Activated T-cell treated with anti-CD3 and anti-CD28 coated beads, Interleukin-2, amount 50 U/mL, for 24 hours (primary cell): ENCODE measurements at places on chromosomes 3 and 15.

- DNase-seq = no peak
Observed at GRCh38 chr3:72247645-72248388, 462.9 kb upstream of the PROK2 start.

DNA sequence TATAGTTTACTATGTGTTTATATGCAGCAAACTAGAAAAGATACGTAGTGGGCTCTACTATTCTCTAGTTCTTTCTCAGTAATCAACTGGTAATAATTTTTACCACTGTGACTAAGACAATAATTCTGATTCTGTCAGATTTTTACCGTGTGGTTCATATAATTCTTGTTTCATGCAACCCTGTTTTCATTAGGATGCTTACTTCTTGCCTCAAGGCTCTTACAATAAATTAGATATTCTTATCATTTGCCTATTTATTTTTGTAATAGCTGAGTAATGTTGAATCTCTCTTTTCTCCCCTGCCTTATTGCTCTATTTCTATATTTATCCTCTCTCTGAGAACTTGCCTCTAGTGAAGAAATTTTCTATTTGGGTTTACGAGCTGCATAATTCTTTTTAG, 524.7 kb downstream of the NAALADL2 start:
- DNase-seq = no peak

DNA sequence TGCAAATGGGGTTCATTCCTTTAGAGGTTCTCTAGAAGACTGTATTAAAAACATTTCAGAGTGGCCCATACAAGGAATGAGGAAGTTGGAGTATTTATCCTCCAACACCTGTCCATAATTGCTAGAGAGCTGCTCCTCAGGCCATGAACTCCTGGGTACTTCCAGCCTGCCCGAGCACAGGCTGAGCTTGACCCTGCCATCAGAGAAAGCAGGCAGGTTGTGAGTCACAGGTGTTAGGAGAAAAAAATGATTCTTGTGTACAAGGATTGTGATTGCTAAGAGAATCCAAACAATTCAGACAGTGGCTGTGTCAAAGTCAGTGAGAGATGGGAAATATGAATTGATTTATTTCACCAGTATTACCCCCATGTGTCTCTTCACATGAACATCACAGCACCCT, 156.8 kb upstream of the GADL1 start:
- DNase-seq = no peak

GRCh38 chr3:148708409-148708808, 10.7 kb downstream of the AGTR1 start:
- no peak for DNase-seq

GRCh38 chr3:57730682-57731081, 25.4 kb upstream of the SLMAP start:
- no peak for DNase-seq

DNA sequence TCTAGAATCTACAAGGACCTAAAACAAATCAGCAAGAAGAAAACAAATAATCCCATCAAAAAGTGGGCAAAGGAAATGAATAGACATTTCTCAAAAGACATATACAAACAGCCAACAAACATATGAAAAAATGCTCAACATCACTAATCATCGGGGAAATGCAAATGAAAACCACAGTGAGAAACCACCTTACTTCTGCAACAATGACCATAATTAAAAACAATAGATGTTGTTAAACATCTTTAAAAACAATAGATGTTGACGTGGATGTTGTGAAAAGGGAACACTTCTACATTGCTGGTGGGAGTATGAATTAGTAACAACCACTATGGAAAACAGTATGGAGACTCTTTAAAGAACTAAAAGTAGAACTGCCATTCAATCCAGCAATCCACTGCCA, 96.2 kb downstream of the CBLB start:
- no peak for DNase-seq

GRCh38 chr3:126723801-126724200, 19.8 kb downstream of the CHCHD6 start:
- DNase-seq = no peak

DNA sequence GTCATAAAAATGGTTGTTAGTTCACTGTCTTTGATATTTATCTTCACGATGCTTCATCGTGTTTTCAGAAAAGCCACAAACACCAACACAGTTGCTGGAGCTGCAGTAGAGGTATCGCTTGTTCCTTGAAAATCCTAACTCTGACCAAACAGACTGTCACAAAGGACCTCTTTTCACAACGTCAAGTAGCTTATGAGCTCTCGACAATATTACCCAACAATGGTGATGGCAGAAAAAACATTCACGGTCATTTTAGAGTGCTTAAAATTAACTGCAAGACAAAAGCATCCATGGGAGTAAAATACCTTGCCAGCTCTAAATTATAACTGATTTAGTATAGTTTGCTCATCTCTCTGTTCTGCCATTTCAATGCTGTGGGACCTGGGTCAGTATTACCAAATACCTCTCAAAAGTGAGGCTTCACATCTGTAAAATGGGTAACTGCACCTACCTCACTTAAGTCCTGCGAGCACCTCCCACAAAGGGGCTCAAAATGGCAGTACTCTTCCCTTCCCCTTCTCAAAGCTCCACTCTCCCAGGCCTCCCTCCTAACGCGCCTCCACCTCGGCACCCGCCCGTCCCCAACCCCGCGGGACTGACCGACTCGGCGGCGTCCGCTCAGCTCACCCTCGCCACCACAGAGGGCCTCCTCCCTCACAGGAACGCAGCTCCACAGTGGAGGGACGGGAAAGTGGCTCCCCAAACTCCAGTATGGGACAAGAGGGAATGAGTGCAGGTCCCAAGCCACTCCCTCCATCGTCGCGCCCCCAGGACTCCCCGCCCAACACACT, 546 bp downstream of the TRIM59 start:
- DNase-seq = no peak

- DNase-seq = no peak
Observed at GRCh38 chr15:34025252-34025651, 13.8 kb downstream of the AVEN start.

GRCh38 chr3:186646106-186646505, 5.9 kb downstream of the FETUB start:
- no peak for DNase-seq

GRCh38 chr3:88031642-88032077, 27.1 kb downstream of the CGGBP1 start:
- no peak for DNase-seq

DNA sequence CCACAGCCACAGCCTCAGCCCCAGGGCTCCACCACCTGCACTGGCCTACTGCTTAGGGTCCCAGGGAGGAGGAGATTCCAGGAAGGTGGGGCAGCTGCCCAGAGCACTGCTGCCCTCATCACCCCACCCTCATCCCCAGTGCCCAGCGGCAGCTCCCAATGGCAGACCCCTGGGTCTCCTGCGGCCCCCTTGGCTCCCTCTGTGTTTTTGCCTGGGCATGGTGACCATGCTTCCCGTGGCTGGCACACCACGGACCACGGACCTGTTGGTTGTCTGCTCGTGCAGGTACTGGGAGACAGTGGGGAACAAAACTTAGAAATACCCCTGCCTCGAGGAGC, 2.7 kb downstream of the CHST13 start:
- DNase-seq = no peak

DNA sequence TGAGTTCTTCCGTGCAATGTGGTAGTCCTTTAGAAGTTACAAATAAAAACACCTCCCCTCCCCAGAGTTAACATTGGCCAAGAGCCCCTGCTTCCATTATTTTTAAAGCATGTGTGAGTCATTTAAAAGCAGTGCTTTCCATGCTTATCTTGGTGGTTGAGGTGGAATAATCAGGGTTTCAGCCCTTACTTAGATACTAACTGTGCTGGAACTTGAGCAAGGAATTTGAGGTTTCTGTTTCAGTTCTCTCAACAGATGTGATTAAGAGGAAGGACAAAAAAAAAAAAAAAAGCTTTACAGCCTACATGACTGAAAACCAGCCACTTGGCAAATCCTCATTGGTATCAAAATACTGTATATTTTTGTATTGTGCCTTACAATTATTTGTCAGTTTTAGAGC, 64.5 kb downstream of the CGNL1 start:
- DNase-seq = no peak

- DNase-seq = no peak
Observed at GRCh38 chr3:171846597-171846996, 3.4 kb downstream of the TMEM212 start.

DNA sequence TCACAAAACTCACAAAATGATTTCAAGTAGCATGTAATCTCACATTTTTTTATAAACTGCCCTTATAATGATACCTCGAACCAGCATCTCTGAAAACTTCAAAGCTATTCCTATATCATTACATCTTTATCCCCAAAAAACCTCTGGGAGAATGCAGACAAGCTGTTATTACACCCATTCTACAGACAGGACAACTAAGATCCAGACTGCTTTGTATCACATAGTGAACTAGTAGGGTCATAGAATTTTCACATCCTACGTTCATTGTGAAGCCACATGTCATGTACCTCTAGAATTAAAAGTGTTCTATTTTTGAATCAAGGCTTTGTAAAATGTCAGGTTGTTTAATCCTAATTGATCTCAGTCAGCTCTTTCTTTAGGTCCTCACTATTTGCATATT, 98.7 kb upstream of the RAP2B start:
- no peak for DNase-seq

GRCh38 chr3:125119752-125120378, 64.1 kb upstream of the HEG1 start:
- peak; percentile 50 for DNase-seq

- DNase-seq = no peak
Observed at GRCh38 chr15:83436513-83437158, 10.5 kb upstream of the SH3GL3 start.

GRCh38 chr3:188834349-188834748, 337.4 kb upstream of the TPRG1 start:
- DNase-seq = peak; percentile 38

DNA sequence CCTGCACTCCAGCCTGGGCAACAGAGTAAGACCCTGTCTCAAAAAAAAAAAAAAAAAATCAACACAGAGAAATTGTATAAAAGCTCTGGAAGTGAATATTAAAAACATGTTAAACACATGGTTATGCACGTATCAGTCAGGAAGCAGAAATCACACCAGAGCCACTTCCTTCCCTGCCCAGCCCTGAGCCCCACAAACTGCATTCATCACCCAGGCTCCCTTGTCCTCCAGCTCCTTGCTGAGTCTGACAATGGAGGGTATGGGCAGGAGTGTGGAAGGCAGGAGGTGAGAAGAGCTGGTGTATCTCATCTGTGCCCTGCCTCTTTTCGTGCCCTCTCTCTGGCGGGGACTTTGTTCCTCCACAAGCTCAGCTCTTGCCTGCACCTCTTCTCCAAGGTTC, 12.1 kb upstream of the LOXL1 start:
- DNase-seq = no peak

DNA sequence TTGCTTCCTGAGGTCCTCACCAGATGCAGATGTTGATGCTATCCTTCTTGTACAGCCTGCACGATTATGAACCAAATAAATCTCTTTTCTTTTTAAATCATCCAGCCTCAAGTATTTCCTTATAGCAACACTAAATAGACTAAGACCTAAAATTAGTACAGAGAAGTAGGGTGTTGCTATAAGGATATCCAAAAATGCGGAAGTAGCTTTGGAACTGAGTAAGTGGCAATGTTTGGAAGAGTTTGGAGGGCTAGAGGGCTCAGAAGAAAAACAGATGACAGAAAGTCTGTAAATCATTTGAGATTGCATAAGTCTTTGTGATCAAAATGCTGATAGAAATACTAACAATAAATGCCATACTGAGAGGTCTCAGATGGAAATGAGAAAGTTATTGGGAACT, 894.9 kb downstream of the DIPK2A start:
- no peak for DNase-seq

DNA sequence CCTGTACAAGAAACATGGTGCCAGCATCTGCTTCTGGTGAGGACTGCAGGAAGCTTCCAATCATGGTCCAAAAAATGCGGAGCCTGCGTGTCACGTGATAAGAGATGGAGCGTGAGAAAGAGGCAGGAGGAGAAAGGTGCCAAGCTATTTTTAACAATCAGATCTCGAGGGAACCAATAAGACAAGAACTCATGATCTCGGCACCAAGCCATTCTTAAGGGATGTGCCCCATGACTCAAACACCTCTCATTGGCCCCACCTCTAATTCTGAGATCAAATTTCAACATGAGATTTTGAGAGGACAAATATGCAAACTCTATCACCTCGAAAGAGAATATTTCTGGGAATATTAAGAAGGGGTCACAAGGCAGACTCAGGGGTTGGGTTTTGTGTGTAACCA, 107.2 kb downstream of the PYDC2 start:
- DNase-seq = no peak

DNA sequence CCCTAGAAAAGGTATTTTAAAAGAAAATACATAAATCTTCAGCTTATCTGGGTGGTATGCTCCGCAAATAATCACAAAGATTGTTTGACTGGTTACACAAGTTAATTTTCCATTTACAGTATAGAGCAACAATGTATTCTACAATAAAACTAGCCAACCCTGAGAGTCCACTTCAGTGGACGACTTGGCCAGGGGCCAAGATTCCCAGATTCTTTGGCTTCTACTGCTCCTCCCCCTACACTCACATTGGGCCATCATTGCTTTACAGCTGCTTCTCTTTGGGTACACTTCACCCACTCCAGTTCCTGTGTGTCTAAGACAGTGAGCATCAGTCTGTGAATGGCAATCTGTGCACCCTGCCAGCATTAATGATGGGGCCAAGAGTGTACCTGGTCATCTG, 17.2 kb upstream of the PRICKLE2 start:
- DNase-seq = no peak

GRCh38 chr3:122067214-122067550, 12.0 kb downstream of the CD86 start:
- no peak for DNase-seq

GRCh38 chr3:4147556-4148118, 155.5 kb upstream of the SETMAR start:
- DNase-seq = no peak

- DNase-seq = no peak
Observed at GRCh38 chr3:23402728-23403492, 199.8 kb downstream of the UBE2E2 start.

DNA sequence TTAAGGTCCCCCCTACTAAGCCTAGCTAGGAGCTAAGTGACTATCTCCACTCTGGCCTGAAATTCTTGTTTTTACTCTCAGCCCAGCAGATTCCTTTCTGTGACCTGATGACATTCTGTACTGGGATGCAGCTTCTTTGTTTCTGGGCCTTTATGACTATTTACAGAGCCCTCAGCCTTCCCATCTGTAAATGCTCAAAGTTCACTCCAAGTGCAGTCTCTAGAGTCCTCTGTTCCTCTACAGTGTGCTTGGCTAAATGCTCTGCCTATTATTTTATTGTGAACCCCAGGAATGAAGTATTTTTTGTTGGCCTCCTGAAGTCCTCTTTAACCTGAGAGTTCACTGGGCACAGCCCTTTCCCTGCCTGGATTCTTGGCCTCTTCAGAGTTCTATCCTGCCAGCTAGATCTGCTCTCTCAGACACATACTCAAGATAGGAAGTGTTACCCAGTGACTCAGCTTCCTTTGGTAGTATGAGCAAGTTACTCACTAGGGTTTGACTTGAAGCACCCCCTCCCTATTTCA, 278.1 kb upstream of the P2RY1 start:
- no peak for DNase-seq

GRCh38 chr3:69563981-69564380, 175.3 kb upstream of the MITF start:
- no peak for DNase-seq

DNA sequence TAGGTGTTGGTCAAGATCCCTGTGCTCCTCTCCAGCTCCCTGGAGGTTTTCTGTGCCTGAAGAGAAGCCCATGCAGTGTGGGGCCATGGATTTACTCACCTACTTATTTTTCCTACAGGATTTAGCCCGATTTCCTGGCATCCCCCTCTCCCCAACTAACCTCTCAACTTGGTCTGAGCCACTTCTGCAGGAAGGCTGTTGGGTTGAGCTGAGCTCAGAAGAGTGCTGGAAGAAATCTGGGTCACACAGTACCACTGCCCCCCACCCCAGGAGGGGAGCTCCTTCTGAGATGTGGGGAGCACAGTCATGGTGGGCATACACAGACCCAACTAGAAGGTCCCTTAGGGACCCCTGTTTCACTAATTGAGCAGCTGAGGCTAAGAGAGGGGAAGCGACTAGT, 34.4 kb upstream of the SLCO2A1 start:
- no peak for DNase-seq
